ENCODE measurements at places on chromosomes 2 and 18.

- DNase-seq, result no peak
Measured at GRCh38 chr2:42072349-42073118, 24.7 kb downstream of the PKDCC start.

DNA sequence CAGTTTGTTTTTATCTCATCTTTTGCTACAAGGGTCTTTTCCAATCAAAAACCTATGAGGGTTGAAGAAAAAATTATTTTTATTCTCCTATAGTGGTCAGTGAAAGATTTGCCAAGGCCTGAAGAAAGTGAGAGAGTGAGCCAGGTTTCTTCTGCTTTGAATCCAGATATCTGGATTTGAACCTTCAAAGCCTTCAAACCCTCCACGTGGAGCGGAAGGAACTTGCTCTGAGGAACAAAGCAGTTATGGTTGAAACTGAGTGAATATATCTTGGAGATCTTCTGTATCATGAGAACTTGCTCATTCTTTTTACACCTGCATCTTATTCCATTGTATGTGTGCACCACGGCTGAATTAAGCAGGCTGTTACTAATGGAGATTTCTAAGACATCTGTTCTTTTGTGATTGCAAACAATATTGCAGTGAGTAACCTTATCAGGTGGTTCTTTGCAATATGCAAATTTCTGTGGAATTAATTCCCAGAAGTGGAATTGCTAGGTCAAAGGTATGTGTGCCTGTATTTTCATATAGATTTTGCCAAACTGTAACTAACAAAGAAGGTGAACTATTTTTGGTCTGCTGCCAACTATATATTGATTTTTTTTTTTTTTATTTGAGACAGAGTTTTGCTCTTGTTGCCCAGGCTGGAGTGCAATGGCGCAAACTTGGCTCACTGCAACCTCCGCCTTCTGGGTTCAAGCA, 147.9 kb downstream of the B3GNT2 start:
- DNase-seq, result no peak

DNA sequence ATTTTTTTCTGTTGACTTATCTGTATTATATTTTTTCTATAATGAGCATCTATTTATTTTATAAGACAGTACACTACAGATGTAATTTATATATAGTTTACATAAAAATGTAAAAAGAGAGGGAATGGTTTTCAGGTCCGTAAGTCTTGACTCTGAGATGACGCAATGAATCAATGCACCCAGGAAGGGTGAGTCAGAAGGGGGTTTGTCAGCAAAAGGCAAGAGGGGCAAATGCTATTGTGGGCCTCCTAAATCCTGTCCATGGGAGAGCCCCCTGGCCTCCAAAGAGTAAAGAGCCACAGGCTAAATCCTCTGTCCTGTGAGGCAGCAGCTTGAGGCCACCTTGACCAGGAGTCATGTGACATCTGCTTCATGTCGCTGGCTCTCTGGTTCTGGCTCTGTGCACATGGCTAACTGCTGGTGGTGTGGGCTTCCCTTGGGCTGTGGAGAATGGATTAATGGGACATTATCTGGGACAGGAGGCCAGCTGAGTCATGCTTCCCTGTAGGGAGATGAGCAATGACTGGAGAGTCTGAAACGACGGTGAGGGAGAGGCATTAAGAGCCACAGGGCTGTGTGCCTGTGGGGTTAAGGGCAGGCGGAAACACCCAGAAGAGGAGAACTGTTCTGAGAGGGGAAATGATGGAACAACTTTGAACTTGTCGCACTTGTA, 22.8 kb upstream of the ASB18 start:
- no peak for DNase-seq

GRCh38 chr2:43222475-43223309, 3.7 kb downstream of the ZFP36L2 start:
- no peak for DNase-seq

DNA sequence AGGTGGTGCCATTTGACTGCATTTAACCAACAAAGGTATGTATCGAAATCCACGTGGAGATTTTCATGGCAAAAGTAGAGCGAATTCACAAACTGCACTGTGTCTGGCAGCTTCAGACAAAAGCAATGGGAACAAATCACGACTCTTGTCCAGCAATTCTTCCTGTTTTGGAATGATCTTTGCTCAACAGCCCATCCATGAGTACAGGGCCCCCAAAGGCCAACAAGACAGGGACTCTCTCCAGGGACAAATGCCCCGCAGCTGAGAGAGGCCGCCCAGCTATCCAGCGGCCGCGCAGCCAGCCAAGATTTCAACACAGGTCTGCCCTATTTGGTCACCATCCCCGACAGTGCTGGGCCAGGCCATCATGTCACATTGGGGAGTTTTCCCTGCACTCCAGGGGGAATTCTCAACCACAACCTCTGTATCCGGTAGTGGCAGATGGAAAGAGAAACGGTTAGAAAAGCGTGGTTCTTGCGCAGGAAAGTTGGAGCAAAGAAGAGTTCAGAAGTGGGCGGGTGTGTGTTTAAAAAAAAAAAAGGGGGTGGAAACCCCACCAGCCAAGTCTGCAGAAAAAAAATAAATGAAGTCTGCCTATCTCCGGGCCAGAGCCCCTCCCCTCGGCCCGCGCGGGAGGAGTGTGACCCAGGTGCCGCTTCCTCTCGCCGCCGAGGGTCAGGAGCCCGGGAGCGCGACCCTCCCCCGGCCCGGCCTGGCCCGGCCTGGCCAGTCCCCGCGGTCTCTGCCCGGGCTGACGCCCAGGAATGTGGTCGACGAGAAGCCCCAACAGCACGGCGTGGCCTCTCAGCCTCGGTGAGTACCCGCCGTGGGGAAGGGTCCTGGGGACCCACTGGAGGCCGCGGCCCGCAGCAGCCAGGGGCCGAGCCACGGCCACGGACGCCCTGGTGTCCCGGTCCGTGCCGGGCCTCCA, at the start of gene GYPC:
Gene GYPC, plus strand, starts transcription at position 659 of the 931 bp plus-strand sequence. Its CDS starts 106 bp downstream, at position 765.
- DNase-seq, result peak; percentile 95

DNA sequence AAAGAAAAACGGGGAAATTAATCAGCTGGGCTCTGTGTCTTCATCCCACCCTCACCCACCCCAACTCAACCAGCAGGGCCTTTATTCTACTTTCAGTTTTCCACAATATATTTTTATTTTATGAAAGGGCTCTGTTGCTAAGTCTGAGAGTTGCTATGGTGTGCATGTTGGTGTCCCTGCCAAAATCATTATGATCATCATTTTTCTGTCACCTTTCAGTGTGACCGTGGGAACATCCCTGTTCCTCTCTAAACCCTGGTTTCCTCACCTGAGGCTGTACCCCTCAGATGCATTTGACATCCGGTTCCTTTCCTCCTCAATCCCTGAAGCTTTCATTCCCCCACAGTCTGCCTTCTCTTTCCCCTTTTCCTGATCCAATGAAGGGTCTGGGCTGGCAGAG, 180.5 kb downstream of the ZFP36L2 start:
- no peak for DNase-seq

GRCh38 chr2:101205521-101206479, 46.9 kb upstream of the CNOT11 start:
- peak; percentile 90 for DNase-seq

- DNase-seq, result no peak
Measured at GRCh38 chr2:227423656-227424499, 36.1 kb upstream of the SCYGR1 start.

DNA sequence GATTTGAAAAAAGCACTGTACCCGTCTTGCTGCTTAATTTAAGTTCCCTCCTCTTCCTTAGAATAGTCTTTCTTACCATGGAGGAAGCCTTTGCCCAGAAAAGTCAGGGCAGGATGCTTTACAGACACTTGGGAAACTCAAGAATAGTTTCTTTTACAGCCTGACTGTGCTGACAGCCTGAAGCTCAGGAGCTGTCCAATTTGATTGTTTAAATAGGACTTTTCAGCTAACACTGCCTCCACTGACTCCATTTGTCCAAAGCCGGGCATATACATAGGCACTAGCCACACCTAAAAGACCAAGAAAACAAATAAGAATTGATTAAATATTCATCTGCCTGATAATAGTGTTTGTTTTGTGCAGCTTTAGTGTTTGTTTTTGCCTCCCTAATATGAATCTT, 110.9 kb upstream of the L3MBTL4 start:
- no peak for DNase-seq

DNA sequence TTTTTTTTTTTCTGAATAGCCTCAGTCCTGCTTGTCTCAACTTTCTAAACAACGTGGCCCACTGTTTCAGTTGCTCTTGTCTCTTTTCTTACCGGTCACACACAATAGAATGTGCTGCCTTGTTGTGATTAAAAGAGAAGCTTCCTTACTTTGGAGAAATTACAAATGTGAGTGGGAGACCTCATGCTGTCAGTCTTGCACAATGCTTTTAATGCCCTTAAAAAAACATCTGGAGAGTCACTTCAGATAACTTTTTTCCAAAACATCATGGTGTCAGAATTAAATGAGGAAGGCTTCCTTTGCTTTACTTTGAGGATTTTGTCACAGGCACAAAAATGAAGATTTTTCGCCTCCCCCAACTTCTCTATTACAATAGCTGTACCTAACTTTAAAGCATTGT, 37.7 kb downstream of the LHCGR start:
- DNase-seq, result no peak

GRCh38 chr2:47069628-47070154, 85.4 kb downstream of the STPG4 start:
- DNase-seq, result no peak

- DNase-seq, result no peak
Measured at GRCh38 chr2:46123013-46123412, 174.2 kb upstream of the EPAS1 start.

DNA sequence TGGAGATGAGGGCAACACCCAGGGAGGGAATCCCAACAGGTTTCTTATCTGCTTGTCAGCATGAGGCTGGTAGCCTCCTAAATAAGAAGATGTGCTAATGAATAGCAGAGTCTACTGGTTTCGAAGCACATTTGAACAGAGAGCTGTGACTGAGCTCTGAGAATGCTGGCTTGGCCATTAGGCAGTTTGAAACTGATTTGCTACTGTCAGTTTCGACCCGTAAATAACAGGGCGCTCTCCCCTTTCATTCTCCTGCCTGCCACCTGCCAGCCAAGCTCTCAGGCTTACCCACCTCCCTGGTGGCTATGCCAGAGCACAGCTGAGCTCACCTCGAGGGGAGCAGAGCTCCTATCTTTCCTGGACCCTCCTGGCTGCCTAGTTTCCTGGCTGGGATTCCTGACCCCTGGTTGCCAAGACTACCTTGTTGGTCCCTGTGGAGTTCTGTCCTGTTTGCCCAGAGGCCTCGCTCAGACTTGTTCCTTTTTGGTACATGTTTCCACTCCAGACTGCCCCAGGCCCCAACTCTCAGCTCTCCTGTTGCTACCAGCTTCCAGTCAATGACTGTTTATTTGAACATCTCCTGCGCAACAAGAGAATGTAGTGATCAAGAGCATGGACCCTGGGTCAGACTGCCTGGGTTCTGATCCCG, 102.3 kb upstream of the ALPP start:
- DNase-seq, result no peak

DNA sequence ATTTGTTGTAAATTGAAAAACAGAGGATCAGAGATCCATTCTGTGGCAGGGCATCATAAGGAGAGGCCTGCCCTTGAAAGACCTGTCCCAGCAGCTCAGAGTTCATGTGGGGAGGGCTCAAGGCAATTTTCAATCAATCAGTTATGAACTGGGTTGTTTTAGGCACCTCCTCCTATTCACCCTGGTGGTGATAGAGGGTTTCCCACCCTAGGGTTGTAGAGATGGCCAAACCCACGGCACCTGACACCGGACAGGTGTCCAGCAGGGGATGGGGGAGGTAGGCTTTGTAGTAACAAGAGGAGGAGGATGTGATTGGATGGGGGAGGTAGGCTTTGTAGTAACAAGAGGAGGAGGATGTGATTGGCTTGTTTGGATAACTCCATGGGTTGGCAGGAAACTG, 205.7 kb downstream of the SOCS6 start:
- no peak for DNase-seq

GRCh38 chr2:127000937-127001336, 102.2 kb downstream of the TEX51 start:
- DNase-seq, result no peak

- DNase-seq, result no peak
Measured at GRCh38 chr2:229087843-229088516, 183.1 kb downstream of the PID1 start.

GRCh38 chr2:239309398-239310245, 91.2 kb downstream of the HDAC4 start:
- peak; percentile 47 for DNase-seq

DNA sequence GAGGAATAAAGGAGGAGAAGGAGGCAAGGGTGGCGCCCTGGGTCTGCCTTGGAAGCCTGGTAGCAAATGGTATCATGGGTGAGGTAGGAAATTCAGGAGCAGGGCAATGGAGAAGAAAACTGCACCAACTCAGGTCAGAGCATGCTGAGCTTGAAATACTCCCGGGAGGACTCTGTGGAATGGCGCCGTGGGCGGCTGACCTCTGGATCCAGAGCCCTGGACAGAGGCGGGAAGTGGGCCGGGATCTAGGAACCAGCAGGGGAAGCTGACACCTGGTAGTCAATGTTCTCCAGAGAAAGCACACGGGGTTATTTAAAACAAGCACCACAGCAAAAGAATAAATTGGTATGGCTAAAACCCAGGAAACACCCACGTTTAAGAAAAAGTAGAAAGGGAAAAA, 161.3 kb downstream of the INO80D start:
- no peak for DNase-seq

GRCh38 chr2:214311031-214311533, 99.8 kb upstream of the VWC2L start:
- no peak for DNase-seq

- DNase-seq, result no peak
Measured at GRCh38 chr2:217162533-217162932, 302.7 kb upstream of the TNP1 start.

DNA sequence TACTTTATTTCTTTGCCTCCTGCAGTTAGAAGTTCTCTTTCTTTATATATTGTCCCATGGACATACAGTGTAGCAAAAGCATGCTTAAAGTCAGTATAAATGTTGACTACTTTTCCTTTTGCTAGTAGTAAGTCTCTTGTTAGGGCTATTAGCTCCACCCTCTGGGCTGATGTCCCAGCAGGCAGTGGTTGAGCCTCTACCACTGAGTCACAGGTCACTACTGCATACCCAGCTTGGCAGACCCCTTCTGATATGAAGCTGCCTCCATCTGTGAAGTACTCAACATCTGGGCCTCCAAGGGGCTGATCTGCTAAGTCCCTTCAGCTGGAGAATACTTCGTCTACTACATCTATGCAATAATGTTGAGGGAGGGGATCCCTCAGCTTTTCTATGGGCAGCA, 61.0 kb upstream of the SLC35G4 start:
- DNase-seq, result no peak

GRCh38 chr18:39627936-39628335, 2062.3 kb upstream of the CELF4 start:
- no peak for DNase-seq

GRCh38 chr2:150846691-150847090, 359.2 kb upstream of the RND3 start:
- no peak for DNase-seq

Measured in Kasumi-1 (cell line).